ENCODE measurements at places on chromosomes 3 and 15.

DNA sequence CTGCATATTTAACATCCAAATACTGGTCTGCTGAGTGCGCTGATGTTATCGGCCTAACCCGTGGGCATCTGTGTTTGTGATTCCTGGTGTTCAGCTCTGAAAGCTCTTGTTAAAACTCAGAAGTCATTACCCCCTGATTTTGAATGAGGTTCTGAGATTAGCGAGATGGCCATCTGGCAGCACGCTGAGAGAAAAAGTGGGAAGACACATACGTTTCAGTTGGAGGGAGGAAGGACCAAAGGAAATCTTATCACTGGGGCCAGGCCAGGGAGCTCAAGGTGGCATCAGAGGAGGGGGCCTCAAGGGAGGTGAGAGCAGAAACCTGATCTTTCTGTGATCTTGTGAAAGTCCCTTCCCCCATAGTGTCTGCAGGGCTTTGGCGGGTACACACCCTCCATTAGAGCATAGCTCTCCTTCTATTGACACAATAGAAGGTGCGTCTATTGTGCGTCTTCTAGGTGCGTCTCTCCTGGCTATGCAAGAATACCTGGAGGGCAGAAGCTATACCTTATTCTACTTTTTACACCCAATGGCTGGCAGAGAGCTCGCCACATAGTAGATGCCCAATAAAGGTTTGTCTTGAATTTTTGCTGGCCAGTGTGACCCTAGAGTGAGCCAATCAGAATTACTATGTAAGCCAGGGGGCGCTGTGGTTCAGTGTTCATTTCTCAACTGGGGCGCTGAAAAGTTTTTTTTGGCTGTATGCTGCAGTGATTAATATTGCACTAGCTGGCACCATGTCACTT is 182.4 kb downstream of the SHQ1 start:
- peak; percentile 65 for DNase-seq

- no peak for DNase-seq
Measured at GRCh38 chr3:111035316-111035715, 36.3 kb upstream of the NECTIN3 start.

- DNase-seq = no peak
Measured at GRCh38 chr3:172152874-172153273, 113.5 kb downstream of the FNDC3B start.

DNA sequence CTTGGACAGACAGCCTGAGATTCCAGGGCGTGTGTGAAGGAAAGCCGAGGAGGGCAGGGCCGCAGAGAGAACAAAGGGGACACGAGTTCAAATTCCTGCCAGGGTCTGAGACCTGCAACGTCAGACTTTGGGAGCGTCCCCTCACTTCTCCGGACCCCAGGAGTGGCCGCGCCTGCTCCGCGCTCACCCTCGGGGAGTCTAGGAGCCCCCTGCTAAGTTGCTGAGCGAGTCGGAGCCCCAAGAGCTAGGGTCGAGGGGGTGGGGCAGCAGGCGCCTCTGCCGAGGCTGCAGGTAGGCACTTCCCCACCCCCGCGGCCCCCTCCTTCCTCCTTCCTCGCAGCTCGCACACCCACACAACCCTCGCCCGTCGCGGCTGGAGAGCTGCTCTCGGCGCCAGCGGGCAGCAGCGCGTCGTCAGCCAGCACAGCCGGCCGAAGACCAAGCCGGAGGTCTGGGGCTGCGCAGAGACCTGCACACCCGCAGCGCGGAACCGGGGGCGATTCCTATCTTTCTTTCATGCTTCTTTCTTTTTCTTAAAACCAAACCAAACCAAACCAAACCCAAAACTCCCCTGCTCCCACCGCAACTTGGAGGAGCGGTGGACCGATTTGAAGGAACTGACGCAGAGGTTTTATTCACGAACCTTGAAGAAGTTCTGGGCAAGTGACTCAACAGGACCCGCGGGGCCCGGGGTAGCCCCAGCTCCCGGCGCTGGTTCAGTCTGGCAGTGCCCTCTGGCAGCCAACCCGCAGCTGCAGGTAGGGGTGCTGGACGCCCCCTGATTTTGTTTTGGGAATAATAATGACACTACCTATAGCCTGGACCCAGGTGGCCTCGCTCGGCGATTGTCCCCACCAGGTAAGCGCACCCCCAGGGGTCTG is at the start of gene ANKRD34C:
ANKRD34C (plus strand) TSS at position 352 of the 881 bp plus-strand sequence. CDS start 10,563 bp downstream, outside the sequence.
- DNase-seq = no peak

DNA sequence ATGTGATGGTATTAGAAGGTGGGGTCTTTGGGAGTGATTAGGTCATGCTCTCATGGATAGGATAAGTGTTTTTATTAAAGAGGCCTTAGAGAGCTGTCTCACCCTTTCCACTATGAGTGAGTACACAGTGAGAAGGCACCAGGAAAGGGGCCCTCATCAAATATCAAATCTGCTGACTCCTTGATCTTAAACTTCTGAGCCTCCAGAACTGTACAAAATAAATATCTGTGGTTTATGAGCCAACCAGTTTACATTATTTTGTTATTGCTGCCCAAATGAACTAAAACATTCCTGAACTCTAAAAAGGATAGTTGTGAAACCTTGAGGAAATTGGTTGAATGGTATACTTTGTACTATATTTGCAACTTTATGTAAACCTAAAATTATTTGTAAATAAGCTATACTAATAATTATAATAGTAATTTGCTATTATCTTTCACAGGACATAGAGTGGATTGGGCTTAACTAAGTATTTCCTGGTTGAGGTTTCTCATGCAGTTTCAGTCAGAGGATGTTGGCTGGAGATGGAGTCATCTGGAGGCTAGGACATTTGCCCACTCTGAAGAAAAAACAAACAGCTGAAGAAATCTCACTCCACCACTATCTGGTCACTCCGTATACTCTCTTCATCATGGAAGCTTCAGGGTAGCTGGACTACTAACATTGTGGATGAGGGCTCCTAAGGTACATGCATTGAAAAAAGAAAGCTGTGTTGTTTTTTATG is 1068.6 kb upstream of the CADM2 start:
- DNase-seq = no peak

DNA sequence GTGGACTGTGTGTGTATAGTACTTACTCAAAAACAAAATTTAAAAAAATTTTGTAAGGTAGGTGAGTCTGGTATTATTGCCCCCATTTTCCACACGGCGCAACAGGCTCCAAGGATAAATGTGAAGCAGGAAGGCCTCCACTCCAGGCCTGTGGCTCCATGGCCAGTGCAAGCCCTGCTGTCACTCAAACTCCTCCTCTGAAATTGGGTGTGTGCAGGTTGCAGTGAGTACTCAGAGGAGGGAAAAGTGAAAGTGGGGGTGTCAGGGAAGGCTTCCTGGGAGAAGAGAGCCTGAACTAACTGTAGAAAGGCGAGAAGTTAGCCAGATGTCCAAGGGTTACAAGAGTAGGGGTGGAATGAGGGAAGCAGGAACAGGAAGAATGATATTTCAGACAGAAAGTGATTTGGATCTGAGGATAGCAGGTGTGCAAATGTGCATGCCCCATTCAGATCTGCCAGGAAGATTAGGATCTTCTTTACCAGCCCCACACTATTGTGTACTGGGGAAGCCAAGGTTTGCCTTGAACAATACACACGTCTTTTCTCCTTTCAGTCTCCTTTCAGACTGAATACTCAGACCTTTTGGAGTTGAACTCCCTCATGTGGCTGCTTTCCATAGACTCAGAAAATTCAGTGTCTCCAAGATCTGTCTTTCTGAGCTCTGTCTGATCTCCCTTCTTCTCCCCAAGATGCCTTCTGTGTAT is 48.7 kb upstream of the RYK start:
- no peak for DNase-seq

DNA sequence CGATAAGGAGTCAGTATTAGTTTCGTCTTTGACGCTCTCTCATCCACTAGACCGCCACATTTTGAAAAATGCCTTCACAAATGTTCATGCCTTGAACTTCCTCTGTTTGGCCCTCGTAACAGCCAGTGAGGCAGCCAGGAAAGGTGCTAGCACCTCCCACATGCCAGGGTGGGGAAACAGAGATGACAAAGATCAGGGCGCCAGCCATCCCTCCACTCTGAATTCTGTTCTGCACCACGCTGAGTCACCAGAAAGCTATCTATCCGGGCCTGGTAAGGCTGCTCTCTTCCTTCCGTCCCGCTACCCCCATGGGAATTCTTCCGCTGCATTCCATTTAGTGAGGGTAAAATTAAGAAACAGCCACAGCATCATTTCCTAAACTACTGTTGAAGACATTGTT is 31.3 kb upstream of the BCL2L10 start:
- no peak for DNase-seq

GRCh38 chr3:2771193-2771592 is 339.0 kb downstream of the IL5RA start:
- no peak for DNase-seq

- DNase-seq = no peak
Measured at GRCh38 chr3:8931342-8931741, 31.9 kb downstream of the RAD18 start.

- no peak for DNase-seq
Measured at GRCh38 chr3:177431525-177432176, 234.4 kb upstream of the TBL1XR1 start.

GRCh38 chr3:30645077-30645476 is 38.7 kb downstream of the TGFBR2 start:
- no peak for DNase-seq

- no peak for DNase-seq
Measured at GRCh38 chr3:25558796-25559195, 105.9 kb downstream of the TOP2B start.

DNA sequence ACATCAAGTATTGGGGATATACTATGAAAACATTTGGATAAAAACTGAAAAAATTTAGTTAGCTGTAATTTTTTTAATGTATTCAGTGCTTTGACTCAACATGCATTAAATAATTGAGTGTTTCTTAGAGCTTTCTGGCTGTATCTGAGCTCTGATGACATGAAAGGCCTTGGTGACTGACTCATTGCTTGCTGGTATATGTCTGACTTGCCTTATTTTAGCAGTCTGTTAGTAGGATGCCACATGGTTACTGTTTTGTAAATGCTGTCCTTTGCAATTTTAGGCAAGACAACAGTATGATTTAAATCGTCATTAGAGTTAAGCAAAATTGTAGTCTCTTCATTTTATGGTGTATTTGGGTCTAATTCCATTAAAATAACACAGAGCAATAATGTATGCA is 199.2 kb downstream of the GHSR start:
- no peak for DNase-seq

GRCh38 chr15:63241316-63241715 is 36.1 kb upstream of the APH1B start:
- no peak for DNase-seq

DNA sequence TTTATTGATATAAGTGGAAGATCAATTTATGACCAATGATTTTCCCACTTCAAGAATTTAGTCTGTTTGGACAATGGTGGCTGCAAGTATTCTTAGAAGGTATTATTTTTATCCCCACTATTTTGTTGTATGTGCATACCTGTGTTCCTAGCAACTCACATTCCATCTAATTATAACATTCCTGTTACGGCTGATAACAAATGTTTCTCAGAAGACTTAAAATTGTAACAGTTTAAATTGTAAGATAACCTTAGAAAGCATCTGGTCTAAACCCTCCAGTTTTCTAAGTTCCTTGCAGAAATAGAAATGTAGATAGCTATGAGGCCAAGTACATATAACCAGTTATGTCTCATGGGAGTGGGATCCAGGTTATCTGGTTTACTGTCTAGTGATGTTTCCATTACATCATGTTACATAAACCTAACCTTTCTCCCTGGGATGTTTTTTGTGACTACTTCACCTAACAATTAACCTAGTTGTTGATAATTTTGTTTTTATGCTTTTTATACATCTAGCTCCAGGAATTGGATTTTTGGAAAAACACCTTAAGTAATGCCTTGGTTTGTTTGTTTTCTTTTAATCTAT is 11.1 kb upstream of the MFN1 start:
- no peak for DNase-seq

DNA sequence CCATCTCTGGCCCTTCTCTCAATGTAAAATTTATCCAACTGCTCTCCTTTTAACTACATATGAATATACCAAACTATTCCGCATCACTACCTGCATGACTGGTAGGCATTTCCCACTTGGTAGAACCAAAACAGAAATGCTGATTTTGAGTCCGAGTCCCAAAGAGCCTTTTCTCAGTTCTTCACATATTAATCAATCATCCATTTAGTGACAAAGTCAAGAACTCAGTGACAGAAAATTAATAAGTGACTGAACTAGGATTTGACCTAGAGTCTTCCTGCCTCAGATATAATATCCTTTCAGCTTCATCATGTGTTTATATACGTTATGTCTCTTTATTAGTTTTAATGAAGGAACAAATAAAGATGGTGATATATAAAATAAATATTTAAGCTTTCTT is 700.6 kb upstream of the GOLIM4 start:
- no peak for DNase-seq

DNA sequence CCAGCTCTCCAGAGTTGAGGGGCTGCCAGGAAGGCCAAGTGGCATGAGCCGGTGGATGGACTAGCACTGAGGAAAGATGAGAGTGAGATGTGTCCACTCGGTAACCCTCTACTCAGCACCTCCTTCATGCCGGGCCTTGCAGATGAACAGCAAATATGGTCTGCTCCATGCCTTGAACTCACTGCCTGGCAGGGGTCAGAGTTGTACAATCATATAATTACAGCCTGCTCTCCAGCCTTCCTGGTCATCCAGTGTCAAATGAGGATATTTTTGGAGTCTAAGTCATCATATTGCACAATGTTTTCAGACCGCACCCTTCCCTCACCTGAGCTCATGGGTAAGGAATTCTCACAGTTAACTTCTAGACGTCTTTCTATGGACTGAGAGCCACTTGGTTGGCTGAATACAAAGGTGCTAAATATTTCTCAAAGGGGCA is 4.9 kb downstream of the MGLL start:
- DNase-seq = no peak

GRCh38 chr15:60582370-60583036 is 103.6 kb upstream of the ICE2 start:
- no peak for DNase-seq

DNA sequence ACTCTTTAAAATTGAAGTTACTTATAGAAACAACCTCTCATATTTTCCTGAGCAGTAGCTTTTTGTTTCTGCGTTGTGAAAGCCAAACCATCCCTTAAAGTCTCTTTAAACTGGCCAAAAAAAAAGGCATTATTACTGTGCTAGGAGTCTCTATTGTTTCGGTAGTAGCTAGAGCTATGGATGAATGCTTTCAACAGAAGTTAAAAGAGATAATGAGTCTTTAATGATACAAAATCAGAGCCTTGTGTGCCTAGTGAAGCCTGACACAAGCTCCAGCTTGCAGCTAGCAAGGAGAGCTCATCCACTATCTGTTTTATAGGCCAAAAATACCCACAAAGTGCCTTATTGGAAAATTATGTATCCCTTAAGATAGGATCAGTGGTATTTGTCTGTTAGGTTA is 360.4 kb upstream of the CDIN1 start:
- DNase-seq = no peak

DNA sequence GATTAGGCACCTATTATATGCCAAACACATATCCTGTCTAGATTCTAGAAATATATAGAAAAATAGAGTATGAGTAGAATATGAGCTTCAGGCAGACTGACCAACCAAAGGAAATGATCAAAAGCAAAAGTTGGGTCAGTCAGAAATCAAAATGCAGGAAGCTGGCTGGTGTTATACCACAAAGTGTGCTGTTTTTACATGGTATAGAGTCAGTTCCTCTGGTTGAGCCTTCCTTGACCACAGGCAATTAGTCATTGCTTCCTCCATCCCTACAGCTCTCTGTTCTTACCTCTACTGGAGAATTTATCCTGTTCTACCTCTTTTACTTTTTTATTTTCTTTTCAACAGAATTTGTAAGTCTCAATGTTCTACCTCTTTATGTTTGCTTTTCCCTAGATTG is 149.8 kb downstream of the TMCO5A start:
- DNase-seq = no peak

GRCh38 chr15:91227766-91228165 is 127.7 kb downstream of the SV2B start:
- no peak for DNase-seq

All from activated CD4-positive, CD25-positive, alpha-beta regulatory T cell treated with anti-CD3 and anti-CD28 coated beads, Interleukin-2, amount 50 U/mL, for 72 hours (primary cell).